WERI-Rb-1 (cell line): ENCODE measurements at places on chromosomes 4 and X.

- DNase-seq = no peak
Measured at GRCh38 chr4:181944527-181944926, 298.7 kb upstream of the TENM3 start.

DNA sequence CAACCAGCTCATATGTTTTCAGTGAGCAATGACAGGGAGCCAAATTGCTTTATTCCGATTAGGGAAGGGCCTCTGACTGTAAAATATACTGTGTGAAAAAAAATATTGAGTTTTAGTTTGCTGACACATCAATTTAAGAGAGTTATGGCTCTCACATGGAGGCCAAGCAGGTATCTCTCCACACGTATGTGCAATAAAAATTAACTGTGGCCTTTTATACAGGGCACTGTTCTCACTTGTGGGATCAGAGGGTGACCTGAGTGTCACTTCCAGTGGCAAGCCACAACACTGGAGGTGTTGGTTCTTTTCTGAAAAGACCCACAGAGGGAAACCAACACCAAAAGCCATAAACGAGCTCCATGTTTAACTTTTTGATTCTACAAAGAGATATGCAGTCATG lies 462.8 kb downstream of the MID1IP1 start:
- no peak for DNase-seq

DNA sequence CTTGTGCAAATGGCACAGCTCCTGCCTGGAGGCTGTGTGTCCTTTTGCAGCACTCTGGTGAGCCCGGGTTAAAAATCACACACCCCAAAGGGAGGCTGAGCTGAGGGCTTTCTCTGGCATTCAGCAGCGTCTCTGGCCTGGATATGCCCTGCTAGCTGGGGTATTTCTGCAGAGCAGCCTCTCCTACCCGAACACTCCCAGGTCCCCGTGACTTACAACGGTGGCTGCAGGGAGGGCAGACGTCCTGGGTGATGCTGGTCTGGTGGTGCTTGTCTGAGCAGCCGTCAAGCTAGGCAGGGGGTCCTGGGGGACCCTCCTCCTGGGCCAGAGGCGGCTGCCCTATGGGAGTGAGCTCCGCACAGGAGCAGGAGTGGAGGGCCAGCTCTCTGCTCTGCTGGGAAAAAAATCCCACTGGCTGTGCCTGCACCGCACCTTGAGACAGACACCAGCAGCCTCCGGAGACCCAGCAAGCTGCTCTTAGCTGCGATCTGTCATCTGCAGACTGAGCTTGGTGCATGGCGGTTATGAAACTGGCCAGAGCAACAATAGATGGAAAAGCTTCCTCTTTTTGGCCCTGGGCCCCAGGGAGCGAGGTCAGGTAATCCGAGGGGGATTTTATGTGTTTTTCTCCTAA lies 41.3 kb upstream of the ASMTL start:
- DNase-seq = no peak

DNA sequence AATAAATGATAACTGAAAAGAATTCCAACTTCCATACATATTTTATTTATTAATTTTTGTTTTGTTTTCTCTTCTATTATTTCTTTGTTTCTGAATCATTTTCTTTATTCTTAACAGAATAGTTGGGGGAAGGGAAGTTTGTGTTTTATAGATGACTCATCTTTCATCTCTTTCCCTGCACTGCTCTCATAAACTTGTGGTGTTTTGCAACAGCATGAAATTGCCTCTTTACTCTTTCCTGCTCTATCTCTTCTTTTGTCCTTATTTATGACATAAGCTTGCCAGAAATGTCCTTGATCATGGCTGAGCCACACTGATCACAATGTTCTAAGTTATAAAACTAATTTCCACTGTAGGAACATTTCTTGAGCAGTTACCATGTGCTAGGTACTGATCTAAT lies 22.3 kb downstream of the QRFPR start:
- no peak for DNase-seq

- no peak for DNase-seq
Measured at GRCh38 chr4:140250989-140251552, 97.1 kb upstream of the MAML3 start.

GRCh38 chr4:54937501-54937900 lies 187.9 kb downstream of the KDR start:
- no peak for DNase-seq

DNA sequence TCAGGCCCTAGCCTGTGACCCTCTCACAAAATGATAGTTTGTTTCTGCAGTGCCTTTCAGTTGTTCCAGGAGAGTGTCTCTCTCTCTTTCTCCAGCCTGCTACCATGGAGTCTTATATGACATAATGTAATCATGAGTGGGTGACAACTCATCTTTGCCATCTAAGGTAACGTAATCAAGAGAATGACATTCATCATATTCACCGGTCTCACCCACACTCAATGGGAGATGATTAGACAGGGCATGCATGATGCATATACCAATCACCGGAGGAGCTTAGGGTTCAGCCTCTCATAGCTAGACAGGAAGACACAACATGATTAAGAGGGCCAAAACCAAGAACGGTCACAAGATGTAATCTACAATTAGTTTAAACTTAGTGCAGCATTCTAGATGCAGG lies 97.1 kb upstream of the FAM9B start:
- DNase-seq = no peak

GRCh38 chr4:150211016-150211415 lies 132.8 kb downstream of the DCLK2 start:
- DNase-seq = no peak

GRCh38 chrX:131725001-131725654 lies 181.3 kb downstream of the OR13H1 start:
- no peak for DNase-seq

DNA sequence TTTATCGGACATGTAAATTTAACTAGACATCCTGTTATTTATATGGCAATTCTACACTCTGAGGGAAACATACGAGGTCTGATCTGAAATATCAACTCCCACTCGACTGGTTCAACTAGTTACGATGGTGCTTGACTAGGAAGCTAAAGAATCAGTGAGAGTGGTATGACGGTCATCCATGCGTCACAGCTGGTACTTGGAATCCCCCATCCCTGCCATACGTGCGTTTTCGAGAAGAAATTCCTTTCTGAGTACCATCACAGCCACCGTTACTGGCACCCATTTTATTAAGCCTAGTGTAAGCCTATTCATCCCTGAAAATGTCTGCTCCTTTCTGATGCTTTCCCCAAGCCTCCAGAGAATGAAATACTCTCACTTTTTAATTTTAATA lies 695 bp upstream of the PIGA start:
- DNase-seq = no peak

- DNase-seq = no peak
Measured at GRCh38 chrX:151279161-151279560, 102.8 kb downstream of the GPR50 start.

- DNase-seq = peak; percentile 42
Measured at GRCh38 chrX:14032406-14032805, 2.7 kb upstream of the GEMIN8 start.

DNA sequence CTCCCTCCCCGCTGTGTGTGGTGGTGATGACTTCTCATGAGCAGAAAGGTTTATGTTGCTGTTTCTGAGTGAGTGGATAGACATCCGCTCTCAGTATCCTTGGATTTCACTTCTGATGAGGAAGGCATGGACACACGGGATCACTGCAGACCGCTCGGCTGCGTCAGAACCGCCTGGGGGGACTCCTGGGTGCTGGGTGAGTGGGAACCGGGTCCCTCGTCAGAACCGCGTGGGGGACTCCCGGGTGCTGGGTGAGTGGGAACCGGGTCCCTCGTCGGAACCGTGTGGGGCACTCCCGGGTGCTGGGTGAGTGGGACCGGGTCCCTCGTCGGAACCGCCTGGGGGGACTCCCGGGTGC lies 9.0 kb downstream of the CTBP1 start:
- no peak for DNase-seq

DNA sequence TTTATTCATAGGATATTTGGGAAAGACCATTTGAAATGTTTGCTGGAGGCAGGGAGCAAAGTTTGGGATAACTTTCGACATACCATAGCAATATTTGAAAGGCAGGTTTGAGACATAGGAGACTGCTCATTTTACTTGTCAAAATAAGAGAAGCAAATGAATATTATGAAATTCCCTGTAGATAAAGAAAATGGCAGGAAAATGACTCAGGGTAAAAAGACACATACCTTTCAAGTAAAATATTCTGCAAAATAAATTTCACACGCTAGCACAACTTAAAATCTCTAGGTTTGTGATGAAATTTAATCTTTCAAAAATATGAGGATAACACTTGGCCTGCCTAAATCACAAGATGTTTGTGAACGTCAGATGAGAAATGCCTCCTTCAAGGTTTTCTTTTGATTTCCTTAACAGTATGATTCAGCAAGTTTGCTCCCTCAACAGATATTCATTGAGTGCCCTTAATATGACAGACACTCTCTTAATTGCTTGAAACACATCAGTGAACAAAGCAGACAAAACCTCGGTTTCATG lies 6.6 kb downstream of the TMEM156 start:
- DNase-seq = no peak

DNA sequence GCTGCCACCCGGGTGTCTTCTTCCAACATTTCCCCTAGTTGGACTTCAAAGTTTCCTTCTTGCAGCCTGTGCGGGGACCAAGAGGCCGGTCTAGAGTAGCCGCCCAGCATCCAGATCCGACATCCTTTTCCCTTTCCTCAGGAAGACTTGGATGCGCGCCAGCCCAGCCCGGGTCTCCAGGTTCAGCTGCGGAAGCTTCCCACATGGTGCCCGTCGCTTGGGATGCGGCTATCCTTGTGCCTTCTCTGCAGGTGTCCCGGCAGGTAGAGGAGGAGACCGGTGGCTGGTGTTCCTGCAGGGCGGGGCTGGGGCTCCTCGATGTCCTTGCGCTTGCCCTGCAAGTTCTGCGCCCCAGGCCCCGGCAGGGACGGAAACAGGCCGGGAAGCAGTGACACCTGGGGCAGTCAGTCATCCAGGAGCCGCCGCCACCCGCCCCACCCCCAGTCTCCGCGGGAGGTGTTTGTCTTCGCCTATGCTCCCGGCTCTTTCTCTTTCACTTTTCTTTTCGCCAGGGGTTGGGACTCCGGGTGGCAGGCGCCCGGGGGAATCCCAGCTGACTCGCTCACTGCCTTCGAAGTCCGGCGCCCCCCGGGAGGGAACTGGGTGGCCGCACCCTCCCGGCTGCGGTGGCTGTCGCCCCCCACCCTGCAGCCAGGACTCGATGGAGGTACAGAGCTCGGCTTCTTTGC lies at the start of gene IL15:
TSS of gene IL15 (plus strand) at position 502 of the 689 bp plus-strand sequence. CDS start 82,882 bp downstream, outside the sequence.
- peak; percentile 44 for DNase-seq

DNA sequence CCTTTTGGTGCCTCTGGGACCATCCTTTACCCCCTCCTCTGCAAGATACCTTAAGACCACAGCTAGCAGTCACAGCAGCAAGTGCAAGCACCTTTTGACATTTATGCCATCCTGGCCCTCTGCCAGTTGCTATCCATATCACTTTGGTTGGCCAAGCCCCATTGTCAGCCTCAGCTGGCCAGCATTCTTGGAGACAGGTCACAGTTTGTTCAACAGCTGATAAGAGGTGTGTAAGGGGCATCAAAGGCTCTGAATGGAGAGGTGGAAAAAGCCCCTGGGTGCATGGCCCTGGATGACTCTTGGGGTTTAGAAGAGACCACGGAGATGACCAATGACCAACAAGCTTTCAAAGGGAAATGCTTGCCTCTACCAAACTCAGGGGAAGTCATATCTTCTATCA lies 133.6 kb upstream of the MAMLD1 start:
- no peak for DNase-seq

GRCh38 chr4:51859476-51860031 lies 16.6 kb downstream of the DCUN1D4 start:
- no peak for DNase-seq

GRCh38 chr4:101693842-101694398 lies 96.6 kb upstream of the BANK1 start:
- DNase-seq = peak; percentile 29

GRCh38 chr4:121989715-121990114 lies 37.9 kb upstream of the TRPC3 start:
- DNase-seq = no peak

DNA sequence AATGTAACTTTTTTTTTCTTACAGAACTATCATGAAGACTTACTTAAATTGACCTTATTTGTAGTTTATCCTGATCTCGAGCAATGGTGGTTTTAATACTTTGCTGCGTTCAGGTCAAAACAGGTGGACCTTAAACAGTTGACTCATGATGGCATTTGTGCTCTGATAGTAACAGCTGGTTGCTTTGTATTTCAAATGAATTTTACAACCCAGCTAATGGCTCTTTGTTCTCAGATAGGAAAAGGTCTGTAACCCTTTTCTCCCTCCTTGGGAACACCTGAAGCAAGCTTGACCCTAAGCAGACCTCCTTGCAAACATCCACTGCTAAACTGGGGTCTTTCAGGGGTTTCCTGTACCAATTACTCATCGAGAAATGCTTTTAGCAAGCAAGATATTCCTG lies 79.2 kb downstream of the F11 start:
- DNase-seq = no peak

- no peak for DNase-seq
Measured at GRCh38 chr4:11004818-11005217, 320.2 kb upstream of the CLNK start.

- DNase-seq = no peak
Measured at GRCh38 chr4:100828986-100829685, 311.3 kb upstream of the EMCN start.

GRCh38 chr4:90306810-90307209 lies 179.6 kb downstream of the CCSER1 start:
- DNase-seq = no peak

DNA sequence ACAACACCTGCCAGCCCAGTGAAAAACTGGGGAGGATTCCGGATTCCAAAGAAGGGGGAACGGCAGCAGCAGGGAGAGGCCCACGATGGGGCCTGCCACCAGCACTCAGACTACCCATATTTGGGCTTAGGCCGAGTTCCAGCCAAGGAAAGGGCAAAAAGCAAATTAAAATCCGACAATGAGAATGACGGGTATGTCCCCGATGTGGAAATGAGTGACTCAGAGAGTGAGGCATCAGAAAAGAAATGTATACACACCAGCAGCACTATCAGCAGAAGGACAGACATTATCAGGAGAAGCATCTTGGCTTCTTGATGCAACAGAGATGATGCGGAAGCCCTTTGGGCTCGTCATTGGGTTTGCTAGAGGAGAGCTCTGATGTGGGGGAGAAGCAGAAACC lies 62.4 kb downstream of the JADE1 start:
- no peak for DNase-seq
